ENCODE measurements at places on chromosomes 12 and 14.

DNA sequence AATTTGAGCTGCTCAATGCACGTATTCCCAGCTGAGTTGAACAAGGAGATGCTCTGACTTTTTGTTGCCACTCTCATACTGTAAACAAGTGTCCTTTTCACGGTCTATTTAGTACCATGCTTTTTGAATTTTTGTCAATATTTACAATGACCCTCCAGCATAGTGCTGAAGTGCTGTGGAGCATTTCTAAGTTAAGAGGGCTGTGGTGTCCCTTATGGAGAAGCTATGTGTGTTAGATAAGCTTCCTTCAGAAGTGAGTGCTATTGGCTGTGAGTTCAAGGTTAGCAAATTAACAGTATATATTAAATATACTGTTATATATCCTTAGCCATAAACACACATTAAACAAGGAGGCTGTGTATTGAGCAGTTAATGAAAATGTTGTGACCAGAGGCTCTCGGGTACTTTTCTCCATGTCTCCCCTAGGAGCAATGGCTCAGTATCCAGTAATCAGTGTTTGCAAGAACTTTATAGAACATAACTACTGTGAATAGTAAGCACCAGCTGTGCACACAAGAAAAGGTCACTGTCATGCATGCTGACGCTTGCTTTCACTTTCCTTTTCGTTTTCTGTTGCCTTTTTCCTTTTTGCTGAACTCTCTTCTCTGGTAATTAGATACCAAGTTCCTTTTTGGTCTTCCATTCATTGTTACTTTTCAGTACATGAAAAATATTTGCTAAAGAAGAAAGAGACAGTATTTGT lies 187.2 kb upstream of the NEDD1 start:
- DNase-seq, result peak; percentile 60

GRCh38 chr14:68779761-68780323 lies 13.0 kb downstream of the ZFP36L1 start:
- no peak for DNase-seq

- no peak for DNase-seq
Measured at GRCh38 chr14:76770521-76771436, 9.5 kb downstream of the VASH1 start.

DNA sequence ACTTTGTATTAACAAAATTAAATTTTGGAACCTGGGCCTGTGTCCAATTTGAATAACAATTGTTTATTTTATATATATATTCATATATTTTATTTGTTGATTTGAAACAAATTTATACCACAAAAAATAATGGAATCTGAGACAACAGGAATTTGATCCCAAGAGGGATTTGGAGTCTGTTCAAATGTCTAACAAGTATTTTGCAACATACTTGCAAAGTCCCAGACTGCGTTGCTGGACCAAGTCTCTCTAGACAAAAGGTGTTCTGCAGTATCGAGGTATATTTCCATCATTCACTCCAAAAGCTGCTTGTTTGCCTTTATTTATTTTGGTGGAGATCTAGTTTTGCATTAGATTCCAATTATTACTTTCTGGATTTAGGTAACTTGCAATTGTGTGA lies 68.7 kb upstream of the PTPRR start:
- DNase-seq, result no peak

DNA sequence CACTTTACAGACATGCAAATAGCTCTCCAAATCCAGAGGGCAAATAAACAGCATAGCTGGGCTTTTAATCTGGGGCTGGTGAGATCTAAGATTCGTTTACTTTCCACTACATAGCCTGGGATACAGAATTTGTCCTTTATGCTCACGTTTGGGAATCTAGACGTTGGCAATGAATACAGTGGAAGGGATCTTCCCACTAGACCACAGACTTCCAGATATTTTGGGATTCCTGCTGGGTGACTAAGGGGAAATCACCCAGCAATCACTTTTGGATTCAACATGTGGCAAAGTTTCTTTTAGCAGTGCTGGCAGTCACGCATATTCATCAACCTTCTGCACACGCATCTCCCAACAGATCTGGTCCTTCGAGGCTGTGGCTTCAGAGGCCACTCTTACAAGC lies 23.5 kb downstream of the APPL2 start:
- no peak for DNase-seq

GRCh38 chr14:67837011-67837624 lies 17.5 kb downstream of the RAD51B start:
- DNase-seq, result no peak

DNA sequence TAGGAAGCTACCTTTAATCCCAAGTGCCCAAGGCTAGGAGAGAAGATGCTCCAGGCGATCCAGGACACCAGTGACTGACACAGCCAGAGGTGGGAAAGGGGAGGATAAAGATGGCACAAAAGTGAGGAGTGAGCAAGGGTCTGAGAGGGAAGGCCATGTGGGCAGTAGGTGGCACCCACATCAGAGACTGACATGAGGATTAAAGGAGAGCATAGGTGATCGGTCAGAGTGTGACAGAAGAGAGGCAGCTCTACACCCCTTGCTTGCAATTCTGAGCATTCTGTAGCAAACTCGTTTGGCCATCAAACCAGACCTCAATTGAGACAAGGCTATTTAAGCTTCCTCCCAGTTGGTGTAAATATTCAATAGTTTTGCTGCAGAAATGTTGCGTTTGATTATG lies 724 bp upstream of the CD27 start:
- no peak for DNase-seq

DNA sequence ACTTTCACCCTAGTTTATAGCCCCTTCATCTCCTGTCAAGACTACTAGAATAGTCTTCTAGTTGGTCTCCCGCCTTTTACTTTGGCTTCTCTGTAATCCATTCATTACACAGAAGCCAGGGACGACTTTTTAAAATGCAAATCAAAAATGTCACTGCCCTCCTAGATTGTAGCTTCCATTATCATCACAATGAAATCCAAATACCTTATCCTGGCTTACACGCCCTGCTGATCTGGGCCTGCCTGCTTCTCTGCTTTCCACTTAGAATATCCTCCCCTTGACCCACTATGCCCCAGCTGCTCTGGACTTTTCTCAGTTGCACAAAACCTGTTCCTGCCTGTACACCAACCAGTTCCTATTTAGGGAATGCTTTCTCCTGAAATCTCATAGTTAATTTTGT lies 4.5 kb upstream of the EEA1 start:
- DNase-seq, result no peak
